ENCODE measurements at places on chromosomes 13 and 19.

DNA sequence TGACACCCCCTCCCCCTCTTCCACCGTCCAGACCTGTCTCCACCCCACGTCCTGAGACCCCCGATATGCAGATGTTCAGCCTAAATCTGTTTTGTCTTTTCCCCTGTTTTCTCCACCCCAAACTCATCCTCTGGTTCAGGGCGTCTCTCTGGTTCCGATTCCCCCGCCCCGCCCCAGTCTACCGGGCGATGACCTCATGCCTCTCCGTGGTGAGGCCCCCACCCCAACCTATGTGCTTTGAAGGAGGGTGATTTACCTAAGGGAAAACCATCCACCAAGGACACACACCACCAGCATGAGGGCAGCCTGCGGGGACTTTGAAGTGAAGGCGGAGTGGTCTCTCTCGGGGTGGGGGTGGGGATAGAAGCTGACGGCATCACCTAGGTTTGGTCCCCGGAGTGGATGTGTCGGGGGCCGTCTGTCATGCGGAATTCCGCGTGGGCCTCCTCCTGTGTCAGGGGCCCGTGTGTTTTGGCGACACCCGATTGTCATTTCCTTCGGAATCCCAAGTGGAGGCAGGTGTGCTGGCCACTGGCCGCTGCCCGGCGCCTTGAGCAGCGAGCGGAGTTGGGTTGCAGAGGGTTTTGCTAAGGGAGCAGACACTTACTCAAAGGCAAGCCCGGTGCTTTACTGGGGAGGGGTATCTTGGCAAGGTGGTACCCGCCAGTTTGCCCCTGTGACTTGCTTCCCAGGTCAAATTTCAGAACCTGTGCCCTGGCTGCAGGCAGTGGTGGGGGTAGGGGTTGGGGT lies 1.4 kb downstream of the FZR1 start:
- DNase-seq: no peak

- no peak for DNase-seq
These were observed 73.6 kb downstream of the SACS start for GRCh38 chr13:23359882-23360281.

DNA sequence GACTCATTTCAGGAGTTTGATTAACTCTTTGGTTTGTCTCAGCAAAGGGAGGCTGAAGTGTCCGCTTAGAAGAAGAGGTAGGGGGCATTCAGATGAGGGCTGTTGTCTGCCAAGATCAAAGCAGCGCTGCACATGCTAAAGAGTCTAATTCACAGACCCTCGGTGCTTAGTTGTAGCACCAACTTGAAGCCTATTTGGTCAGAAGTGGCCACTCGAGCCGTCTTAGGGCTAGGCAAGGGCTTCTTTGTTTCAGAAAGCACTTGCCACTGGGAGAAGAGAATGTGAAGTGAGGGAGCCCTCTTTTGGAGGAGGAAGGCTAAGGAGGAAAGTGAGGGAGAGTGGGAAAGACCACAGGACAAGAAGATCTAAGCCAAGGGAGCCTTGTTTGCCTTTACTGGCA lies 313.4 kb upstream of the TMTC4 start:
- DNase-seq: no peak

DNA sequence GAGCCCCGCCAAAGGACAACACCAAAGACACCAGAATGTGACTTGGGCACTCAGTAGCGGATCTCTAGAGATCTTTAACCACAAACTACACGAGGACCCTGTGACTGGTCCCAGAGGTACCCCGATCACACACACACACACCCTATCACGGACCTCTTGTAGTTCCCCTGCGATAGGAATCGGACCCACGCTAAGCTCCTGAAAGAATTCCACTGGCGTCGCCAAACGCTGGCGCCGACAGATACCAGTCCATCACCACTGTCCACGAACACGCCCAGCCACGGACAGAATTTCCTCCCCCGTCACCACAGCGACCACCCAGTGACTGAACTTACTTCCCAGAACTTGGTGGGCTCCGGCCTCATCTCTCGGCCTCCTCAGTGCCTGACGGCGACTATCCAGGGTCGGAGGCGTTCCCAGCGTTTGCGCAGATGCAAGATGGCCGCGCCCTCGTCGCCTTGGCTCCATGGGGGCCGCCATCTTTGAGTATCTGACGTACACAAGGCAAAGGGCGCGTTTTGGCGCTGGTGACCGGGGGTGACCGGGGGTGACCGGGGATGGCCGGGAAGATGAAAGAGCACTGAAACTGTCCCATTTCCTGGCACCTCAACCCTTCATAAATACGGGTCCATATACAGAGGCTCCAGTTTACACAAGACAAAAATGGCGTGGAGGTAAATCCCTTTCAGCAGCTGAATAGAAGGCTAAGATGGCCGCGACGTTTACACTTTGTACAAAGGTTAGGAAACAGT lies at the start of gene ZNF615:
Gene ZNF615 (minus strand): TSS at position 406 of the 752 bp plus-strand sequence. CDS start 4,500 bp downstream, outside the sequence.
- peak; percentile 82 for DNase-seq

DNA sequence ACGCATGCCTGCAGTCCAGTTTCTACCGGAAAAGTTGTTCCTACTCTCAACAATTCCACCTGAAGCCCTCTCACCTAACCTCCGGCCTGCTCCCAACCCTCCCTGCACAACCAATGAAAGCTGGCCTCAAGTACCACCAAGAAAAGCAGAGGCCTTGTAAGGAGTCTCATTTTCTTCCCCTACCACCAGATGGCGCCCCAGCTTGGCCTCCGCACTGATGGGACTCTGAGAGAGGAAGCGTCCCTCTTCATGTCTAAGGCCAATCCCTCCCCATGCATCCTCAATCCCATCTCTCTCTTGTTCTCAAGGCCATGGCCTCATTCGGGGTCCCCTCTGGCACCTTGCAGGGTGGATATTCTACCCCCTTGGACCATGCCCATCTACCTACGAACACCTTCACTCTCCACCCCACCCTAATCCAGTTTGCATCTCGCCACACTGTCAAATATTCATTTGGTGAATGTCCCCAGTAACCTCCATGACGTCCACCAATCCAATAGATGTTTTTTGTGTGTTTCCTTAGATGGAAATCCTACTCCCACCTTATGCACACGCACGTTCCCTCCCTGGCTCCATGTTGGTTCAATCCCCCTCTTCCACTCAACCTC lies 412.8 kb downstream of the ZNF536 start:
- peak; percentile 50 for DNase-seq

DNA sequence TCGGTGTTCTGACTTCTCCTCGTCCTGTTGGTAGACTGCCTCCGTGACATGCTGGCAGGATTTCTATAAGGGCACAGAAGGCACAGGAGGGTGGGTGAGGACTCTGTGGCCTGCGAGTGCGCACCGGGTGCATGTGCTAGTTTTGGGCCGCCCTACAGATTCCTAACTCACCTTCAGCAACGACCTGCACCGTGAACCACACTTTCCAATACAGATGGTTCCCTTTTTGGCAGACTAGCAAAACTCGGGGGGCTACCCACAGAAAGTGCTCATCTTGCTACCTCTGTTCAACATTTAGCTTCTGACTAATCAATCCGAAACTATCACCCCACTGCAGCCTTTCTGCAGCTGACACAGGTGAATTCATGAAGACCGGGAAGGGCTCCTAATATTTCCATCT lies 14.1 kb upstream of the AMER2 start:
- DNase-seq: no peak

- no peak for DNase-seq
These were observed 204.9 kb downstream of the ZIC5 start for GRCh38 chr13:99766641-99767045.

- no peak for DNase-seq
These were observed 8.4 kb downstream of the DACH1 start for GRCh38 chr13:71858647-71859046.

DNA sequence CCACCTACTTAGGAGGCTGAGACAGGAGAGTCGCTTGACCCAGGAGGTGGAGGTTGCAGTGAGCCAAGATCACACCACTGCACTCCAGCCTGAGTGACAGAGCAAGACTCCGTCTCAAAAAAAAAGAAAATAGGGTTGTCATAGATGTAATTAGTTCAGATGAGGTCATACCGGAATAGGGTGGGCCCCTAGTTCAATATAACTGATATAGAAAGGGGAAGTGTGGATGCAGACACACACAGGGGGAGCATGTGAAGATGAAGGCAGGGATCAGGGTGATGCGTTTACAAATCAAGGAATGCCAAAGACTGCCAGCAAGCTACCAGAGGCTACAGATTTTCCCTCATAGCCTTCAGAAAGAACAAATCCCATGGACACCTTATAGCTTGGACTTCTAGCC lies 24.3 kb upstream of the EEF1AKMT1 start:
- DNase-seq: no peak

DNA sequence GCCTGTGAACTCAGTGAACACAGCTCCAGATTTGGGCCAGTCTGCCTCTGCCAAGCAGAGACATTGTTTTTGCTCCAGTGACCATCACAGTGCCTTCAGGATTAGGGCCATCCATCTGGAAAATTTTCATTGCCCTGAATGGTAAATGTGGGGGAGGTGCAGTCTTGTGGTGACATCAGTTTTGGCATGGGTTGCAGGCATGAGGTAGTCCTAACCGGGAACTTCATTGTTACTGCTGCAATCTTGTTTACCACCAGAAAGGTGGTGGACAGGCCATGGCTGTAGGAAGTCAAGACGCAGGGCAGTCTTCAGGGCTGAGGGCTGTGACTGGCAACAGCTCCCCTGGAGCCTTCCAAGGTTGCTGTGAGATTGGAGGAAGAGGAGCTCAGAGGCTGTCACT lies 55.2 kb downstream of the SPATA13 start:
- no peak for DNase-seq

- DNase-seq: no peak
These were observed at the start of gene MEIS3 for GRCh38 chr19:47419030-47419783. TSS of gene MEIS3 (minus strand) at chr19:47419527. CDS start at chr19:47419081, 446 bp downstream.

DNA sequence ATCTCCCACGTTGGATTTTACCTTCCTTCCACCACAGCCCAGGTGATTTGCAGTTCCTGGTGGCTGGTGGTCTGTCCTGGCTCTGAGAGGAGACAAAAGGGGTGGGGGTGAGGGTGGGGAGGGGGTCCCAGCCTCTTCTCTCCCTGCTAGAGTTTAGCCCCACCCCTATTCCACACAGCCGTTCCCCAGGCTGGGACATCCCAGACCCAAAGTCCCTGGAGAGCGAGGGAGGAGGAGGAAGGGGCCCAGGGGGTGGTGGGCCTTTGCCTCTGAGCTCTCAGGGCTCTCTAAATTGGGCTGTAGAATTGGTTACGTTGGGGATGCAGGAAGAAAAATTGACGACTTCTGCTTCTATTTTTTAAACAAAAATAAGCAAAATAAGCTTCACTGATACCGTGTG lies 81.9 kb downstream of the SLC6A16 start:
- no peak for DNase-seq

DNA sequence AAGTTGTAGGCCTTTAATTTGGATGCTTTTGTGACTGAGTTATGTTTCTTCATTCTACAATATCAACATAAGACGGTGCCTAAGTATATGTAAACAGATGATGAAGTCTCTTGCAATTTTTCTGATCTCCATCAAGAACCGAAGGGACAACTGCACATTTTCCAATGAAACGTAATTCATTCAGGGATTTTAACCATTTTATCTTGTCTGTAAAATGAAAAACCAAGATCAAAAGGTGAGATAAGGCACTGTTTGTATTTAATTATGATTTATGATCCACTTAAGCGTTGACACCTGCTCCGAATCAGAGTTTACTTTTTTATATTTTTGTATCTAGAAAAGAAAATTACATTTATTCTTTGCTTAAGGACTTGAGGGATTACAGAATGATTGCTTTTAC lies 556.8 kb upstream of the ARGLU1 start:
- DNase-seq: no peak

DNA sequence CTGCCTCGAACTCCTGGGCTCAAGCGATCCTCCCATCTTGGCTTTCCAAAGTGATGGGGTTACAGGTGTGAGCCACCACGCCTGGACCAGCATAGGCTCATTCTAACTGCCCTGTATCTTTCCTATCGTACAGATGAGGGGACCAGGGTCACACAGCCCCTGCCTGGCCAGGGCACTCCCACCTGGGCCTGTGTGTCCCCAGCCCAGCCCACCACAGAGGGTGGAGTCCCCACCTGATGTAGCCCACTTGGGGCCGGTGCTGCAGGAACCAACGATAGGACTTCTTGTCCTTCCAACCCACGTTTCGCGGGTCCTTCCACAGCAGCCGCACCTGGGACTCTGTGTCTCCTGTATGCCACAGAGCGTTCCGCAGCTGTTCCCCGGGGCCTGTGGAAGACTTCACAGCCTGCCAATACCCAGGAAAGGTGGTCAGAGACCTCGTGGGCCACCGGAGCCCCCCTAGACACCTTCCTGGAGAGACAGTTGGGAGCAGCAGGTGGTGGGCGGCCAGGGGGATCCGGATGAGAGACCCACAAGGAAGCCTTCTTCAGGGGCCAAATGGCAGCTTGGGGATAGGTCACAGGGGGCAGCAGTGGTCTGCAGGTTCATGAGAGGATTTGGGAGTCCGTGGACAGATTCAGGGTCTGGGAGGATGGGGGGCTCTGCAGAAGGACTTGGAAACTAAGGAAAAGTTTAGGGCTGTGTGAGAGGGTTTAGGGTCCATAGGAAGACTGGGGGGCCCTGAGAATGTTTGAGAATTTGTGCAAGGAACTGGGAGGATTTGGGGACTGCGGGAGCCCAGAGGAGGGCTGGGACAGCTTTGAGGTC lies 6.9 kb downstream of the COMP start:
- no peak for DNase-seq

GRCh38 chr13:28885181-28885580 lies 65.0 kb downstream of the MTUS2 start:
- DNase-seq: no peak

- DNase-seq: no peak
These were observed 4.5 kb downstream of the CLPTM1 start for GRCh38 chr19:44959691-44960090.

DNA sequence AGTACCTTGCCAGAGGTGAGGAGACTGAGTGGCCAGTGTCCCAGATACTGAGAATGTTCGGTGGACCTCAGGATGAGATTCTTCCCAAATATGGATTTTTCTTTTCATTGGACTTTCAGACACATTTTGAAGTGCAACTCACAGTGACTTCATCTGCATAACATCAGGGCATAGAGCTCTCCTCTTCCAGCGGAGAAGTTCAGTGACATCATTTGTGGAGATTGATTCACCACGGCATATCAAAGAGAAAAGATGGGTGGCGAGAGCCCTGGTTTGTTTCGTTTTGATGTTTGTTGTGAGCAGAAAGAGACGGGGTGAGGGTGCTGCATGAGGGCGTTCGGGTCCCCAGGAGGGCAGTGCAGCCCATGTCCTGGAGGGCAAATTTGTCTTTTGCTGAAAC lies 120.1 kb upstream of the GPR12 start:
- DNase-seq: no peak

DNA sequence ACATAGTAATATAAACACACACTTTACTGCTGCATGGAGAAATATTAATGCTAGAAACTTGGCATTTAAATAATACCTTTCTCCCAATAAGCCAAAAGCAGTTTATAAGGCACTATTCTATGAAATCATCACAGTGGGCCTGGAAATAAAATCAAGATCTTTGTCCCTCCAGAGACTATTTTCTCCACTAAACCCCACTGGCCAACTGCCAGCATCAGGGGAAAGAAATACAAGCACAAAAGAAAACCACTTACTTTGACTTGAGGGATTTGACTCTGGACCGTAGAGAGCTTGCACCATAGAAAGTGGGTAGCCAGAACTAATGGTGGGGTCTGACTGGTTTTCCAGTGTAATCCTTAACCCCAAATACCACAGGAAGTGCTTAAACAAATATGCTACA lies 71.9 kb downstream of the DCLK1 start:
- no peak for DNase-seq
